ENCODE measurements at places on chromosomes 4 and X. TPM values are rescaled to one million over a fixed set of nuclear protein-coding genes. Genes with fewer than 3 reads are reported as not detected.

DNA sequence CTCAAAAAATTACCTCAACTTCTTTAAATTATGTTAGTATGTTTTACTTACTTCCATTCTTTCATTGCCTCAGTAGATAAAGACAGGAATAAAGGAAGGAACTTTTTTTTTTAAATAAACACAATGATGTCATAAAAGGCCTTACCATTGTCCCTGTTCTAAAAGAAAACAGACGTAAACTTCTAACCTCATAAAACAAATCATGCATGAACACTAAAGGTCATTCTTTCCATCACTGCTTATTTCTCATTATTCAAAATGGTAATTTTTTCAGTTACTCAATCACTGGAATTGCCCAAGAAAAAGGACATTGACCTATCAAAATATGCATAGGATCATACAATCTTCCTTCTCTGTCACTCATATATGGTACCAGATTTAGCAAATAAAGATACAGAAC is 32.2 kb upstream of the ARMCX2 start:
- DNase-seq, result no peak
- H3K27ac ChIP-seq, result no peak overlapping the region
- no peaks in the 10 kb centered on the region for H3K27me3 ChIP-seq
- H3K4me1 ChIP-seq, result no peaks in the 10 kb centered on the region
- no peak overlapping the region for H3K4me3 ChIP-seq

GRCh38 chr4:85823295-85823694 is 348.3 kb downstream of the ARHGAP24 start:
- no peak overlapping the region for H3K27ac ChIP-seq
- H3K36me3 ChIP-seq, result no peaks in the 10 kb centered on the region
- no peak overlapping the region for H3K4me3 ChIP-seq
- DNase-seq, result no peak

- H3K4me3 ChIP-seq, result no peak overlapping the region
- H3K36me3 ChIP-seq, result no peaks in the 10 kb centered on the region
- H3K27ac ChIP-seq, result no peak overlapping the region
- peaks cover 19% of the 10 kb centered on the region for H3K27me3 ChIP-seq
These were observed 54.9 kb downstream of the WFS1 start for GRCh38 chr4:6324461-6324998.

NAT8L gene
- total RNA-seq, result not detected

- peak; percentile 35 for DNase-seq
- H3K4me3 ChIP-seq, result no peak overlapping the region
- peaks cover 79% of the 10 kb centered on the region for H3K4me1 ChIP-seq
- no peak overlapping the region for H3K27ac ChIP-seq
- no peaks in the 10 kb centered on the region for H3K27me3 ChIP-seq
These were observed 24.5 kb downstream of the FLNA start for GRCh38 chrX:154349979-154350378.

DNA sequence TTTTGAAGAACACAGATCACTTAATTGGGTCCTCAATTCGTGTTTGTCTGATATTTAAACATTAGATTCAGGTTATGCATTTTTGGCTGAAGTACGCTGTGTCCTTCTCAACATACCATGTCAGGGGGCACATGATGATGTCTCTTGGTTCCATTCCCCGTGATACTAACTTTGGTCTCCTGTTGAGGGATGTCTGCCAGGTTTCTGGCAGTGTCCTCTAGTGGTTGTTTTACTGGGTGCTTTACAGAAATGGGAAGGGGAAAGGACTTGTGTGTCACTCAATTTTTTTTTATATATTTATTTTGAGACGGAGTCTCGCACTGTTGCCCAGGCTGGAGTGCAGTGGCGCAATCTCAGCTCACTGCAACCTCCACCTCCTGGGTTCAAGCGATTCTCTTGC is 58.2 kb downstream of the WWC2 start:
- H3K36me3 ChIP-seq, result no peaks in the 10 kb centered on the region
- H3K4me3 ChIP-seq, result no peak overlapping the region
- no peaks in the 10 kb centered on the region for H3K4me1 ChIP-seq
- no peak for DNase-seq

DNA sequence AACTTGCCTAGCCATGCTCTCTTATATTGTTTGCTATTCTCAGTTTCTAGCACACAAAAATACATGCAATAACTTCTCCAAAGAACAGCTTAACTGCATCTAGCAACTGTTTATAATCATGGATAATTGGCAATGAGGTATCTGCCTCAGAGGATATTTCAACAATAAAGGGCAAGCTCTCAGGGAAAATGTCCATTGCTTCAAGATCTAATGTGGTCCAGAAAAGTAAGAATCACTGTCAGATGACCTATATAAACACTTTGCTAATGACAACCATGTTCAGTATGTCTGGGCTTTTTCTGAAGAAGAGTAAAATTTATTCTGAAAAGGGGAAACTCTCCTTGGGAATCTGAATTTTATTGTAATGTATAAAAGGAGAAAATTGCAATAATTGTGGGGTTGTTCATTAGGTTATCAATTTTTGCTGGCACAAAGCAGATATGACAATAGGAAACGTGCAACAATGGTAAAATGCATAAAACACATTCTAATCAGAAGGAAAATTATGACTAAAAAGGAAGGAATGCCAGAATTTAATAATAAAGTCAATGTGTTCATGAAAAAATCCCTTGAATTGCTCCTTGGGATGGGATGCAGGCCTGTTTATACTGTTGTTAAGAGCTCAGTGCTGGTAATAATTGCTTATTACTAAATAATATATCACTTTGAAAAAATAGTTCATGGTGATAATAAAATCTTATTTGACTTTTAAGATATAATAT is 90.3 kb downstream of the ANTXR2 start:
- H3K27ac ChIP-seq, result no peak overlapping the region
- peaks cover 22% of the 10 kb centered on the region for H3K36me3 ChIP-seq
- no peaks in the 10 kb centered on the region for H3K4me1 ChIP-seq
- no peaks in the 10 kb centered on the region for H3K27me3 ChIP-seq
- H3K4me3 ChIP-seq, result no peak overlapping the region

DNA sequence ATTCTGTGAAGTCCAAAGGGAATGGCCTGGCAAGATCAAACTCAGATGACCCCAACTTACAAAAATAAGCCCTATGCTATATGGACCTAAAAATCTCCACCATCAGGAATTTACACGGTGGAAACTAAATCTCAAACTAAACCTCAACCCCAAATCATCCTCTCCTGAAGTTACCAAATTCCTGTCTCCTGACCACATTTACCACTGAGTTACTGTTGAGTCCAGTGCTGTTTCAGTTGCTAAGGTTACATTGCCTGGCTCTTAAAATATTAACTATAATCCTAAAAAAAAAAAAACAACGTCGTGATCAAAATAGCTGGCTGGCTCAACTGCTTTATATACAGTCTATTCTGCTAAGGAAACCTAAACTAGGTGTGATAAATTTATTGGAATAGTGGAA is 315.2 kb upstream of the SLIT2 start:
- no peaks in the 10 kb centered on the region for H3K36me3 ChIP-seq
- H3K27me3 ChIP-seq, result no peaks in the 10 kb centered on the region
- no peaks in the 10 kb centered on the region for H3K4me1 ChIP-seq
- no peak for DNase-seq

APLN gene
- total RNA-seq, result not detected

HTR2C gene
- total RNA-seq, result not detected

ARHGAP4 gene
- 456 TPM for total RNA-seq

- no peaks in the 10 kb centered on the region for H3K27me3 ChIP-seq
- H3K36me3 ChIP-seq, result no peaks in the 10 kb centered on the region
- no peak overlapping the region for H3K4me3 ChIP-seq
- DNase-seq, result no peak
- H3K27ac ChIP-seq, result no peak overlapping the region
These were observed 33.2 kb downstream of the SAT1 start for GRCh38 chrX:23816179-23816578.

DNA sequence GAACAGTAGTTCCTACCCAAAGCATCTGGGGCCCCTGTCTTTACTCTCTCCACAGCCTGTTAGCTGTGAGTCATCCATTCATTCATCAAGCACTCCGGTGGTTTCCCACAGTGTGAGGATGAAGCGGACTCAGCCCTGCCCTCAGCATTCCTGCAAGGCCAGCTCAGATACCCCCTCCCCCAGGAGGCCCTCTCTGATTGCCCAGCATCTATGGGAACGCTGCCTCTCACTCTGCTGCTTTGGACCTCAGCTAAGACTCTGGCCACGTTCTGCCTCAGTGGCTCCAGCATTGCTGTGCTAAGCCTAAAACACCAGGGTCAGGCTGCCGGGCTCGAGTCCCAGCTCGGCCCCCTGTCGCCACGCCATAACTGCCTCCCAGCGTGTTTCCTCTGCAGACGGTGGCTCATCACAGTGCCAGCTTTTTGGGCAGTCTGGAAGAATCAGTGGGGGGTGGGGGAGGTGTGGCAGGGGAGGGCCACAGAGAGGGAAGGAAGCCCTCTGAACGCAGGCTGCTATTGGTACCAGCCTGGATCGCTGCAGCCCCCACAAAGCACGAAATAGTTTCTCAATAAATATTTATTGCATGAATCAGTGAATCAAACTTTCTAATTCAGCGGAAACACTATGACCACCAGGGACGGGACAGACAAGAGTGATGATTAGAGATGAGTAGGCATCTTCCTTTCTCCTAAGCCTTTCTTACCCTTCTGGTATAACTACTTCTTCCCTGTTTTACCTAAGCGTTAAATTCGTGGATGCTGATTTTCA is 74.4 kb downstream of the SORCS2 start:
- no peaks in the 10 kb centered on the region for H3K27me3 ChIP-seq
- no peak overlapping the region for H3K4me3 ChIP-seq
- H3K27ac ChIP-seq, result no peak overlapping the region
- no peaks in the 10 kb centered on the region for H3K36me3 ChIP-seq
- H3K4me1 ChIP-seq, result no peaks in the 10 kb centered on the region

CCDC158 gene
- not detected for total RNA-seq

SPANXC gene
- total RNA-seq, result not detected

DNA sequence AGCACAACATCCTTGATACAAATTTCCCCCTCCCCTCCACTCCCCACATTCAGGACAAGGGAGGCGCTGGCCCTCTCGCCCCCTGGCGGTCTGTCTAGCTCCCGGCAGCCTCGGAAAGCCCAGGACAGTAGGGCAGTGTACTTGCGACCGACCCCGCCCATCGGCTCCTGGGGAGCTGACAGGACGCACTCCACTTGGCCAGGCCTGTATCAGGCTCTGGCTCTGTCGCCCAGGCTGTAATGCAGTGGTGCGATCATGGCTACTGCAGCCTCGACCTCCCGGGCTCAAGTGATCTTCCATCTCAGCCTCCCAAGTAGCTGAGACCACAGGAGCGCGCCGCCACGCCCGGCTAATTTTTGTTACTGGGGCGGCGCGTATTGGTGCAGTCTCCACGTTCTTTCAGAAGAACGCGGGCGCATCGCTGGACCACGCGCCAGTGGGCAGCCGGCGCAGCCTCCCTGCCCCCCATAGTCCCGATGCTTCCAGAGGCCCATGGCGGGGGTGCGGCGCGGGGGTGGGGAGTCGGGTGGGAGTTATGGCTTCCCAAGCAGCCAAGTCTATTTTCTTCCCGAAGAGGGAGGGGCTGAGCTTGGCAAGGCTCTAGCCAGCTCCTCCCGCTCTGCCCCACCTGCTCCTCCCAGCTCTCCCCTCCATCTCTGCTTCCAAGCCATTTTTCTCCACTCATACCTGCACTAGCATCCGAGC is 7.8 kb upstream of the AKAP14 start:
- peak; percentile 38 for DNase-seq
- H3K4me3 ChIP-seq, result peak overlapping the region; percentile 45
- no peak overlapping the region for H3K27ac ChIP-seq

DNA sequence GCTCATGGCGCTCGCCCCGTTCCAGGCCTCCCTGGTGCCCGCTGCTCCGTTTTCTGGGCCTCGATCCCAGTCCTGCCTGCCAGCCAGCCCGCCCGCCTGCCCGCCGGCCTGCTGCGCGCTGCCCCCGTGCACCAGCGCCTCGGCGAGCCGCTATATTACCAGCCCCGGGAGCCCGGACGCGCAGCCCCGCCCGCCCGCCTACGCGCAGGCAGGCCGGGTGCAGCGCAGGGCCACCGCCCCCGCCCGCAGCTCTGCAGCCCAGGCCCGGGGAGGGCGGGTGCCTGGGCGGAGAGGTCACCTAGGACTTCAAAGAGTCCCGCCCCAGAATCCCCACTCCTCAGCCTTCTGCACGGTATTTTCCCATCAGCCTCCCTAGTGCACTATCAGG is at the start of gene MAOB:
MAOB (minus strand) TSS at position 157 of the 388 bp plus-strand sequence; CDS start at position 6, 151 bp downstream.
- H3K4me1 ChIP-seq, result peaks cover 6% of the 10 kb centered on the region
- H3K4me3 ChIP-seq, result no peak within 1 kb of the TSS
- peaks cover 24% of the 10 kb centered on the region for H3K27me3 ChIP-seq
- no peak for DNase-seq
- H3K27ac ChIP-seq, result no peak within 1 kb of the TSS

MAGED4 gene
- 0.58 TPM for total RNA-seq

HSFX2 gene
- not detected for total RNA-seq

GRCh38 chr4:101599620-101600019 is 190.9 kb upstream of the BANK1 start:
- no peak for DNase-seq
- H3K36me3 ChIP-seq, result no peaks in the 10 kb centered on the region
- H3K27ac ChIP-seq, result no peak overlapping the region
- no peak overlapping the region for H3K4me3 ChIP-seq

AFM gene
- not detected for total RNA-seq

GRCh38 chr4:173536808-173537429 is 6.9 kb upstream of the HAND2 start:
- DNase-seq, result no peak
- no peaks in the 10 kb centered on the region for H3K36me3 ChIP-seq
- no peak overlapping the region for H3K4me3 ChIP-seq
- H3K27me3 ChIP-seq, result peaks cover 92% of the 10 kb centered on the region
- H3K4me1 ChIP-seq, result peaks cover 17% of the 10 kb centered on the region

CDKL2 gene
- total RNA-seq, result 0.92 TPM

DNA sequence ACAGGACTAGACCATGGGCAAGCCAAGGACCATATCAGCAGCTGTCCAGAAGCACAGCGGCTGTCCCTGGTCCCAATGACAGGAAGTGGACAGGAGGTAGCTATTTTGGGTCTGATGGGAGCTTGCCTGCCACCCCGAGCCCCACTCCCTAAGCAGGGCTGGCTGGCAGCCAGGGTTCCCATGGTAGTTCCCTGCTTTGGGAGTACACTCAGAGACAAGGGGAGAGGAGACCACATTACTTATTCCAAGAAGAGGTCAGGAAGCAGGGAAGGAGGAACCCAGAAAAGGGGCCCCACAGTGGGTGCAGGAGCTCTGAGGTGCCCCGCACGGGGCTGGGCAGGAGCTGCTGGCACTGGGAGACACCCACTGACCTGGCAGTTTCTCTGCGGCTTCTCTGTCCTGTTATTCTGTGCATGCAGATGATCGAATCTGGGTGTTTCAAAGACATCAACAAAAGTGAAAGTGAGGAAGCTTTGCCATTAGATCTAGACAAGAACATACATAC is 36.3 kb downstream of the HTT-AS start:
- H3K27ac ChIP-seq, result no peak overlapping the region
- no peak for DNase-seq
- H3K4me1 ChIP-seq, result peaks cover 46% of the 10 kb centered on the region
- H3K4me3 ChIP-seq, result peak overlapping the region; percentile 32
- H3K36me3 ChIP-seq, result no peaks in the 10 kb centered on the region

GRCh38 chrX:13499736-13500135 is 69.7 kb upstream of the EGFL6 start:
- no peaks in the 10 kb centered on the region for H3K4me1 ChIP-seq
- H3K36me3 ChIP-seq, result no peaks in the 10 kb centered on the region
- DNase-seq, result no peak

GRCh38 chrX:39438603-39439602 is 637.6 kb downstream of the MID1IP1 start:
- no peaks in the 10 kb centered on the region for H3K27me3 ChIP-seq
- H3K4me3 ChIP-seq, result no peak overlapping the region
- no peaks in the 10 kb centered on the region for H3K36me3 ChIP-seq
- no peak overlapping the region for H3K27ac ChIP-seq
- DNase-seq, result no peak
- peaks cover 12% of the 10 kb centered on the region for H3K4me1 ChIP-seq

GRCh38 chr4:184934961-184935360 is 83.3 kb upstream of the HELT start:
- DNase-seq, result no peak
- no peak overlapping the region for H3K4me3 ChIP-seq
- no peaks in the 10 kb centered on the region for H3K4me1 ChIP-seq
- H3K27ac ChIP-seq, result no peak overlapping the region
- H3K27me3 ChIP-seq, result no peaks in the 10 kb centered on the region
- H3K36me3 ChIP-seq, result no peaks in the 10 kb centered on the region
